ENCODE measurements at places on chromosomes 7 and 10. TPM values are rescaled to one million over a fixed set of nuclear protein-coding genes. Genes with fewer than 3 reads are reported as not detected.
A peak's percentile ranks its signal among the peaks of the same experiment; 100 is the strongest.

GRCh38 chr10:132516771-132517725 lies 20.5 kb upstream of the INPP5A start:
- peak; percentile 2 for DNase-seq
- H3K4me1 ChIP-seq = no peaks in the 10 kb centered on the region
- no peaks in the 10 kb centered on the region for H3K27me3 ChIP-seq
- H3K4me3 ChIP-seq = no peak overlapping the region

DNA sequence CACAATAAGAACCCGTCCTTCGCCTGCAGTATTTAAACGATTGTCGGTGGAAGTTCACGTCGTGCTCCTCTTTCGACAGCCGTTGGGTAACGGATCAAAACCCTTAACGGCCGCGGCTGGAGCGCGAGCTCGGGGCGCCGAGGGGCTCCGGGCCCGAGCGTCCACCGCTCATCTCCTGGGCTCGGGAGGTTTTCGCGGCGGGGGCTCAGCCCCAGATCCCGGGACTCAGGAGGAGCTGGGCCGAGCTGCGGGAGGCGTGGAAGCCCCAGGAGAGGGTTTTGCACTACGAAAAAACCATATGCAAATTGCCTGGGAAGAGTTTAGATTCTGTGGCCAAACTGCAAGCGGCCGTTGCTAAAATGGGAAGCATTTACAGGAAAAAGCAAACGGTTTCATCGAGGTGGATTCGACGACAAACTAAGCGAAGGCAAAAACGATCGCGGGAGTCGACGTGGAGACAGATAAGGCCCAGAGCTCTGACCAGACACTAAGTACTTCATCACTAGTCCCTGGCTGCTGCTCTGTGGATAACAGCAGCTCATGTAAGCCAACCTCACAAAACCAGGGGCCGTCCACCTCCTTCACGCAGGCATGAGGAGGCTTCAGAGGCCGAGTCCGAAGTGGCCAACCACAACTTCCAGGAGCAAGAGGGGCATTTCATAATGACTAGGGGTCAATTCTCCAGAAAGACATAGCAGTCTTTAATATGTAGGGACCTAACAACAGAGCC lies 129.7 kb downstream of the MARCHF5 start:
- no peaks in the 10 kb centered on the region for H3K36me3 ChIP-seq
- no peak overlapping the region for H3K27ac ChIP-seq
- peaks cover 40% of the 10 kb centered on the region for H3K27me3 ChIP-seq
- H3K4me3 ChIP-seq = no peak overlapping the region

DNA sequence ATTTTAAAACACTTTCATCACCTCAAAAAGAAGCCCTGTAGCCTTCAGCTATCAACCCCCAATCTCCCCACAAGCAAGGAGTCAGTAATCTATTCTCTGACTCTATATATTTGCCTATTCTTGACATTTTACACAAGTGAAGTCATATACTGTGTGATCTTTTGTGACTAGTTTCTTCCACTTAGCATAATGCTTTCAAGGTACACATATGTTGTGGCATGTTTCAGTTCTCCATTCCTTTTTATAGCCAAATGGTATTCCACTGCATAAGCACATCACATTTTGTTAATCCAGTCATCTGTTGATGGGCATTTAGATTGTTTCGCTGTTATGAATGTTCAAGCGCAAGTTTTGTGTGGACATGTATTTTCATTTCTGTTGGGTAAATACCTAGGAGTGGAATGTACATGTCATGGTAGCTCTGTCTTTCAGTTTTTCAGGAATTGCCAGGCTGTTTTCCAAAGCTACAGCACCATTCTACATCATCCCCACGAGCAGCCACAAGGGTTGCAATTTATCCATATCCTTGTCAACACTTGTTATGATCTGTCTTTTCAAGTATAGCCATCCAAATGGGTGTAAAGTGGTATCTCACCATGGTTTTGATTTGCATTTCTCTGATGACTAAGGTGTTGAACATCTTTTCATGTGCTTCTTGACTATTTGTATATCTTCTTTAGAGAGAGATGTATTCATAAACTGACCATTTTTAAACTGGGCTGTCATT lies 405.6 kb downstream of the KCNMA1 start:
- no peak overlapping the region for H3K27ac ChIP-seq
- H3K4me1 ChIP-seq = no peaks in the 10 kb centered on the region
- H3K36me3 ChIP-seq = no peaks in the 10 kb centered on the region
- no peak overlapping the region for H3K4me3 ChIP-seq

DNA sequence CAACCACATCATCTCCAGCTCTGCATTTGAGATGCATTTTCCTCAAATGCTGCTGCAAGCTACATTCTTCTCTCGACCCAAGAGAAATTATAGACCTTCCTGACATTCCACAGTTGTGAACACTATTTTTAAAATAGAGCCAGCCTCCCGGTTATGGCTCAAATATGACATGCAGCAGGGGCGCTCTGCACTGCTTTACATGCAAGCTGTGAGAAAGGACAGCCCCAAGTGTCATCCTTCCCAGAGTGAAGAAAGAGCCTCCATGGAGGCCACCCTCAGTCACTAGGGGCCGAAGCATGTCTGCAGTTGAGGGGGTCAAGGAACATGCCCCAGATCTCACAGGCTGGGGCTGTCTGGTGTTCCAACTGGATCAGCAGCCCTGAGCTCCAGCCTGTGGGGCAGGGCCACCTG lies 63.9 kb upstream of the CHST15 start:
- DNase-seq = no peak
- H3K4me3 ChIP-seq = no peak overlapping the region
- H3K4me1 ChIP-seq = no peaks in the 10 kb centered on the region
- H3K27me3 ChIP-seq = peaks cover 8% of the 10 kb centered on the region
- no peaks in the 10 kb centered on the region for H3K36me3 ChIP-seq
- H3K27ac ChIP-seq = no peak overlapping the region

DNA sequence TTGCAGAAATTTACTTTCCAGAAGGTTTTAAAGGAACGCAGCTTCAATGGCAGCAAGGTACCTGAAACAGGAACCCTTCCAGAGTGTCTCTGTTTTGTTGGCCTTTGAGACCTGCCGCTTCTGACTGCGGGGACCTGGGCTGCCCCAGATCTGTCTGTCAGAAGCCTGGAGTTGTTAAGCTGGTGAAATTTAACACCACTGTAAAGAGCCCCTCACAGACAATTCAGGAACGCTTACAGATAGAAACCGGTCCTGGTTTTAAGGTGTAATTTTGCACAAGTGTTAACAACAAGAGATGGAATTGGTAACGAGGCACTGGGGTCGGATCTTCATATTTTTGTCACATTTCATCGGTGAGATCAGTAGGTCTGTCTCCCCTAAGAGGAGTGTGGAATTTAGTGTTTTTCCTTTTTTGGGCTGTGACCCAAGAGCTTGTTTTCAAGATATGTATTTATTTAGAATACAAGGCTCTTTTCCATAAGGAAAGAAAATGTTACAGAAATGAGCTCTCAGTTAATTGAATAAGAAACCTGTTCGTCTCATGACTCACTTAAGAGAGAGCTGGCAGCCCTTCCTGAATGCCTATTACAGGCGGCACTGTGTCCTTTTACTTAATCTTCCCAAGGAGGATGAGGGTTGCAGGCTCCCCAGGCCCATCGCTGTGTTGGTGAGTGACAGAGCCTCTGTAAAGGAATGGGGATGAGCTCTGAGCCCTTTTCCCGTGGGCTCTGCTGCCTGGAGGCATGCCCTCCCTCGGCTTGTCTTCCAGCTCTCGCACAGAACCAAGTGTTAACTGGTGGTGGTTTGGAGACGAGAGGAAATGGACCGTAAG lies 168.7 kb downstream of the CUX1 start:
- no peak for DNase-seq
- no peak overlapping the region for H3K4me3 ChIP-seq
- no peaks in the 10 kb centered on the region for H3K27me3 ChIP-seq

- no peak overlapping the region for H3K27ac ChIP-seq
- no peaks in the 10 kb centered on the region for H3K36me3 ChIP-seq
- peaks cover 36% of the 10 kb centered on the region for H3K4me1 ChIP-seq
- H3K4me3 ChIP-seq = no peak overlapping the region
Observed at GRCh38 chr7:106012935-106013439, 49.9 kb downstream of the CDHR3 start.

The CNNM1 gene
- 1.4 TPM for total RNA-seq

The HOXA2 gene
- not detected for total RNA-seq

The HOXA9 gene
- not detected for total RNA-seq

The ATRNL1 gene
- total RNA-seq = 0.21 TPM

DNA sequence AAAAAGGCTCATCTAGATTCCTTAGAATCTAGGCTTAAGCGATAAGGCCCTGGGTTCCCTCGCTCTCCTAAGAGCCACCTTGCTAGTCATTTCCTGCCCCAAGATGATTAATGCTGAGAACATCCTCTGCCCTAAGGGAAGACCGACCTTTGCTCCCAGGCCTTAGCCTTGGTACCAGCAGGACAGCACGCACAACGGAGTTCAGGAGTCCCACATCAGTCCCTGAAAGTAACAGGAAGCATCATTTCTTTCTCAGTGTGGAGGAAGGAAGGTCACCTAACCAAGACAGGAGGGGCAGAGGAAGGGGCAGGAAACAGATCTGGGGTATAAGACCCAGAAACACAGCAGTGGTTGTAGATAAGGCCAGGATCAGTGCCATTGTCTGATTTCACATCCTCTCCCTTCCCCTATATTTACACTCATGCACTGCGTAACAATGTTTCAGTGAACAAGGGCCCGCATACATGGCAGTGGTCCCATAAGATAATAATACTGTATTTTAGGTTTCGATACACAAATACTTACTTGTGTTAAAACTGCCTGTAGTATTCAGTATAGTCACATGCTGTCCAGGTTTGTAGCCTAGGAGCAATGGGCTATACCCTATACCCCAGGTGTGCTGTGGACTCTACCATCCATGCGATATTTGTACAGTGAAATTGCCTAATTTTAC lies 8.1 kb upstream of the FAM107B start:
- H3K36me3 ChIP-seq = no peaks in the 10 kb centered on the region
- H3K27ac ChIP-seq = no peak overlapping the region
- DNase-seq = peak; percentile 17
- peaks cover 7% of the 10 kb centered on the region for H3K4me1 ChIP-seq
- H3K4me3 ChIP-seq = no peak overlapping the region
- H3K27me3 ChIP-seq = no peaks in the 10 kb centered on the region

- no peaks in the 10 kb centered on the region for H3K27me3 ChIP-seq
- H3K4me3 ChIP-seq = no peak overlapping the region
- H3K36me3 ChIP-seq = peaks cover 11% of the 10 kb centered on the region
- DNase-seq = no peak
- peak overlapping the region; percentile 73 for H3K27ac ChIP-seq
- H3K4me1 ChIP-seq = peaks cover 86% of the 10 kb centered on the region
Observed at GRCh38 chr10:22684699-22685098, 29.7 kb downstream of the PIP4K2A start.

The FANK1 gene
- 1.0 TPM for total RNA-seq

DNA sequence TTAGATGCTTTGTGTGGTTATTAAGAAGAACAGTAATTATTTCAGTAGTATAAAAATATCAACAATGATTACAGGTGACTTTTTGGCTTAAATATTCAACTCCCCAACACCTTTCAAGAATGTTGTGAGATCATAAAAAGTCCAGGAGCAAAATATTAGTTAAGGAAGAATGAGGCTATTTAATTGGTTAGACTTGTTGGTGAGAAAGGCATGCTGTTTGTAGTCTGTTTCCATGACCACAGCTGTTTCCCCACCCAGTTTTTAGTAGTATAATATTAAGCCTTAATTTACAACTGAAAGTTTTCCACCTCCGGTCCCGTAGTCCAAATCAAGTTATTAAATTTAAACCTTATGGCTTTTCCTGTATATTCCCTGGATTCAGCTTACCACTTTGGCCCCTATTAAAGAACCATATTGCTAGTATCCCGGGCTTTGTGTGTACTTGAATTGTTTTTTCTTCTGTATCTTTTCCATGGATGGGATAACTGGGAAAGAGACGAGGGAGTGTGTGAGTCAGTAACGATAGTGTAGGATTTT lies 133.3 kb downstream of the CELF2 start:
- peaks cover 96% of the 10 kb centered on the region for H3K4me1 ChIP-seq
- H3K36me3 ChIP-seq = no peaks in the 10 kb centered on the region
- peak overlapping the region; percentile 73 for H3K4me3 ChIP-seq
- no peak for DNase-seq
